CD4-positive, alpha-beta T cell treated with Interleukin-12 subunit alpha and Interleukin-12 subunit beta, for 1 hour (primary cell): ENCODE measurements at places on chromosomes 1 and 21.

DNA sequence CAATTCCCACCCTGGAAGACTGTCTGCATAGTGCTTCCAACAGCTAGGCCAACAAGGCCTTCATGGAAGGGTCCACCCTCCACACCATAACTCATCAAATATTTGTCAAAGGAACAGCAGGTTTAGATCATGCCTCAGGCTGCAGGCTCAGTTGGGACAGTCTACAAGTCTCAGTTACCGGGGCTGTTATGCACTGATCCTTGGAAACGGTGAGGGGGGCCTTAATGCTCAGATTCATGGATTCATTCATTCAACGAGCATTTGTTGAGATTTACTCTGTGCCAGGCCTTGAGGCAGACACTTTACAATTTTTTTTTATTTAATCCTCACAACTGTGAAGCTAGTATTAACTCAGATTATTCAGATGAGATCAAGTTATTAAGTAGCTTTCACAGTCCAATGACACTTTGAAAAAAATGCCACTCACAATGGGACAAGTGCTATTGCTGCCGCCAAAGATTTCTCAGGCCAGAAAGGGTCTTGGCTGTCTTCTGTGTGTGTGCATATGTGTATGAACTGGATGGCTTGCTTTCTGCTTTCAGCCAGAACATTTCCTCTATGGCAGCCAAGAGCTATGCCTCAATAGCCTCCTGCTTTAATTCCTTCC lies 8.9 kb upstream of the C1orf216 start:
- no peak for DNase-seq

DNA sequence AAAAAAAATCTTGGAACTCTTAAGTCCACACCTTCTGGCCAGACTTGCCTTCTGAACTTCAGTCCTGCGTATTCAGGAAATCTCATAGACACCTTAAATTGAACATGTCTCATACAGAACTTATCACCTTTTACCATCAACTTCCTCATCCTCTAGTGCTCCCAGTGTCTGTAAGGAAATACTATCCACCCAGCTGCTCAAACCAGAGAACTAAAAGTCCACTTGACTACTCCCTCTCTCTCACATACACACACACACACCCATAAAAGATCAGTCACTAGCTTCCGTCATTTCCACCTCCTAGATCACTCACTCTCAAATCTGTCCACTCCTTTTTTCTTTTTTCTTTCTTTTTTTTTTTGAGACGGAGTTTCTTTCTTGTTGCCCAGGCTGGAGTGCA lies 10.9 kb upstream of the CAP1 start:
- DNase-seq, result no peak

DNA sequence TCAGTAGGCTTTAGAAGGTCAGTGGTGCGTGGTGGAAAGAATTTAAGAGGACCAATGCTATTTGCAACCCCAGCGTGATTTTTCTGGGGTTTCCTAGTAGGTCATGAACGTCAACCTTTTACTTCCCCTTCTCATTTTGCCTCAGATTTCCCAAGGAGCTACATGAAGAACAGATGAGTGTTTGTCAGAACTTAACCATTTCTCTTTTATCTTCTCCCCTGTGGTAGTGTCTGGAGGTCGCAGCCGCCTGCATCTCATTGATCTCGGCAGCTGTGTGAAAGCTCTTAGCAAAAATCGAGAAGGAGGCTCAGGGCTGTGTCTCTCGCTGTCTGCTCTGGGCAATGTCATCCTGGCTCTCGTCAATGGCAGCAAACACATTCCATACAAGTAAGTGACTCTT lies 491.1 kb downstream of the KIF26B start:
- DNase-seq, result no peak

DNA sequence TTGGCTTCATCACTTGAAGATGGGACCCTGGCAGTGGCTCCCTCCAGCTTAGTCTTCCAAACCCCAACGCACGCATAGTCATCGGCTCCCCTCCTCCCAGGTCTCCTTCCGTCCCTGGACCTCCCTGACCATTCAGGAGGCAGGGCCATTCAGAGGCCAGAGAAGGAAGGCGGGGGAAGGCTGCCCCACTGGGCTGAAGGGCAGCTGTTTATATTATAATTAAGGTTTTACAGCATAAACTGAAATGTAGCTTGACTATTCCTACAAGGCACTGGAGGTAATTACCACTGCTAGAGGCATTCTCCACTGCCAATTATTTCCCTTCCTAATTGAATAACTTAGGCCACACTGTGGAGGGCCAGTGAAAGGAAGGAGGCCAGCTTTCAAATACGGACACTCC lies 170.6 kb upstream of the PROX1 start:
- no peak for DNase-seq

DNA sequence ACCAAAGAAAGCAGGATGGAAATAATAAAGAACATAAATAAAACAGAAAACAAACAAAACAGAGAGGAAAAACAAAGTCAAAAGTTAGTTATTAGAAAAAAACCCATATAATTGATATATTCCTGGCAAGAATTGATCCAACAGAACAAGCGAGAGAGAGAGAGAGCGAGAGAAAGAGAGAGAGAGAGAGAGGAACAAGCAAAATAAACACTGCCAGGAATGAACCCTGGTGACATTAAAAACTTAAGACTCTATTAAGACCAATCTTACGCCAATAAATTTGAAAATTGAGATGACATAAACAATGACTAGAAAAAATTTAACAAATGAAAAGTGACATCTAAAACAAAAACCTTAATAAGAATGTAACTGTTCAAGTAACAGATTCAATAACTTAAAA lies 64.1 kb downstream of the COP1 start:
- DNase-seq, result no peak

- peak; percentile 9 for DNase-seq
These were observed at the start of gene PODN for GRCh38 chr1:53061859-53062707. Gene PODN, plus strand, starts transcription at chr1:53062213. Its CDS starts 7,643 bp downstream, at chr1:53069856.

DNA sequence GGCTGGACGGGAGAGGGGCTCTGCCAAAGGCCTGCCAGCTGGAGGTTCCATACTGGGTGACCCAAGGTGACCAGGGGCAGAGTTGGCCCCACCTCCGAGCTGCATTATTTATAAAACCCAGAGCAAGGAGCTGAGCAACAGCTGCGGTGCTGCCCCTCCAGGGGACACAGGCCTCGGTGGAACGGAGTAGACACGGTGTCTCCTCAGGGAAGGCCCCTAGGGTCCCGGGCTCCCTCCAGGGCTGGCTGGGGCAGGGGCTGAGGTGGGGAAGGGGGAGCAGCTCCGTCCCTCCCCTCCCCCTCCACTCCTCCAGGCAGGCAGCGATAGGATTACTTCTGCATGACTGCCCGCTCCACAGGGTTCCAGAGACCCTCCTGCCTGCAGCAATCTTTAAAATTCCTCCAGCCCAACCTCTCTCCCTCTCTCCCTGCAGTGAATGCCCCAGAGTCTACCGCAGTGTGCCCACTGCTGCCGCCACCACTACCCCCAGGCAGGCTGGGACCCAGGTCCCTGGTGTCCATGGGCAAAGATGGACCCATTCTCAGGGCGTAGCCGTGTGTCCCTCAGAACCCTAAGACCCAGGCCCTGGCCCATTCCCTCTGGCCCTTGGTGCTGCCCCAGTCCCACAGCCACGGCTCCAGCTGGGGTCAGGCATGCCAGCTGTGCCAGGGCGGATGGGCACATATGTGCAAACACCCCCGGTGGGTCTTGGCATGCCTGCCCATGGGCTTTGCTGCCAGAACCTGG lies 10.8 kb downstream of the AHDC1 start:
- DNase-seq, result no peak

DNA sequence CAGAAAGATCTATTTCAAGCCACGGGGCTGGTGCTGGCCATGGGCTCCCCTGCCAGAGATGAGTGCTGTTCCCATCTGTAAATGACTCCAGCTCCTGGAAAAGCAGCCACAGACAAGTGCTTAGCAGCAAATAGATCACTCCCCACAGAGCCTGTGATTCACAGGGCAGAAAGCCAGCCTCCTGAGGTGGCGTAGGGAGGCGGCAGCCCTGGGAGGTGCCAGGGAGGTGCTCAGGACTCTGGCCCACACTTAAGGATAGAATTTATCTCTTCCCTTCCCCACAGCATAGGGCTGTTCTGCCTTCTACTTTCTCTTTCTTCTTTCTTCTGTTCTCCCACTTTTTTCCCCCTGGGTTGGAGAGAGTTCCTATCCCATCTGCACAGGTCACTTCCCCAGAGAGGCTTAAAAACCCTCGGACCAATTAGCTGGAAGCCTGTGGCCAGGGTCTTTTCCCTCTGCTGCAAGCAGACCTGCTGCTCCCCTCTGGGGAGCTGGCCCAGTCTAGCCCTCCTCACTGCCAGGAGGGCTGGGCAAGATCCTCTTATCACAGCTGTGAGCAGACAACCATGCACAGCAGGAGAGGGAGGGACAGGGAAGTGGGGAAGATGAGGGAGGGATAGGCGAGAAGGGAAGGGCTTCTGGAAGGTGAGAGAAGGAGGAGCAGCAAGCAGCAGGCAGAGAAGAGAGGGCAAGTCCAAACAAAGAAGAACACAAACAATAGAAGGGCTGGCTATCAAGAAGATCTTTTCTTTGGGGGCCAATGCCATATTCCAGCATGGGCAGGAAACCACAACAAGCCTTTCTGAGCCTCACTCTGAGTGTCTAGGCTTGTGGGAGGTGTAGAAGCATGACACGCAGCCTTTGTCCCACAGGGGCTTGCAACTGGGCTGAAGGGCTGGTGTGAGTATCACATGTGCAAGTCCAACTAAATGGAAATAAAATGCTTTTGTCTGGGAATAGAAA lies 41.0 kb downstream of the KCND3 start:
- no peak for DNase-seq

- DNase-seq, result no peak
These were observed 31.7 kb upstream of the RC3H1 start for GRCh38 chr1:174053826-174054225.

GRCh38 chr1:217138173-217138765 lies 415.0 kb upstream of the ESRRG start:
- no peak for DNase-seq

DNA sequence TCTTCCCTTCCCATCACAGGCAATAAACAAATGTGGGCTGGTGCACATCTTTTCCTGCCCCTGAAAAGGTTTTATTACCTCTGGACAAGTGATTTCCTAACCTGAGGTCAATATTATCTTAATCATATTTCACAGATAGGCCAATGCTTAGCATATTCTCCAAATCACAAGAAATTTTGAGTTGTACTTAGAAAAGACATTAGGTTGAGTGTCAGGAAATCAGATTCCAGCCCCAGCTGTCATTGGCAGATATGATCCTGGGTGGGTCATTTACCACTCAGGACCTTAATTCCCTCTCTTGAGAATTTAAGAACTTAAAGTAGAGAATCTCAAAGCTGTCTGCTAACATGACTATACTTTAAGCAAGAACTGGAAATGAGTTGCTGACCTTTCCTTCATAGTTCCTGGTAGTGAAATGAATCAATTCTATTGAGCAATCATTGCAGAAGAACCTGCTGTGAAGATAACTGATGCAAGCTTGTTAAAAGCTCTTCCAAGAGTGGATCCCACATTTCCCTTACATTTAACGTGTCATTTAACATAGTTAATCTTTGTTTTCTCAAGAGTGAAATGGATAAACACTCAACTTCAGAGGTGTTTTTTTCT lies 46.4 kb upstream of the CR2 start:
- DNase-seq, result no peak

- DNase-seq, result peak; percentile 47
These were observed 38.4 kb downstream of the TAS1R2 start for GRCh38 chr1:18820791-18821641.

DNA sequence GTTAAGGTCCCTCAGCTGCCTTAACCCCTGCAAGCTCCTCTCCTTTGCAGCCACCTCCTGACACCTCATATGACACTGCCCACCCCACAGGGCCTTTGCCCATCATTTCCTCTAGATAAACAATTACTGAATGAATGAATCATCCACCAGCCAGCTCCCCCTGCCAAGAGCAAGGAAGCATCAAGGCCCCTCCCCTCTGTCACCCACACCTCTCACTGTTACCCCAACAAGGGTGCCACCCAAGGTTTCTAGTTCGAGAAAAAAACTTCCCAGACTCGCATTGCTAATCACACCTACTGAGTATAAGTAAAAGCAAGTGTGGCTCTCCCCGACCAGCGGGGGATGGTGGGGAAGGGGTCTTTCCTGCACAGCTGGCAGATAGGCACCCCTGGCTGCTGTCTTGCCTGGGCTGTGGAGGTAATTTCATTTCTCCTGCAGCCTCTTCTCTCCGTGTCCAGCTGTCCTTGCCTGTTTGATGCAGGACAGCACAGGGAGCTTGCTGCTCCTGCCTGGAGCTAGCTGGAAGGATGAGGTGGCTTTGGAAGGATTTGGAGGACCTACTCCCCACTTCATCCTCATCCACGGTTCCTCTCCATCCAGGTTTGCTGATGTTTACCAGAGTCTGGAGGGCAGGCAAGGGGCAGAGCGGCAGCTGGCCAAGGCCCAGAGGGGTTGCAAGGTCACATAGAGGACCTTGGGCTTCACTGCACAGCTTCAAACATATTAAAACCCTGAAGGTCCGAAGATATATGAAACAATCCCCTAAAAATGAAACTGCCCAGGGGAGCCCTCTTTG lies 33.1 kb upstream of the LBR start:
- DNase-seq, result peak; percentile 77

- no peak for DNase-seq
These were observed 3.5 kb upstream of the PLXNA2 start for GRCh38 chr1:208247696-208248095.

- DNase-seq, result no peak
These were observed 599.0 kb upstream of the ADGRL2 start for GRCh38 chr1:81201779-81202178.

DNA sequence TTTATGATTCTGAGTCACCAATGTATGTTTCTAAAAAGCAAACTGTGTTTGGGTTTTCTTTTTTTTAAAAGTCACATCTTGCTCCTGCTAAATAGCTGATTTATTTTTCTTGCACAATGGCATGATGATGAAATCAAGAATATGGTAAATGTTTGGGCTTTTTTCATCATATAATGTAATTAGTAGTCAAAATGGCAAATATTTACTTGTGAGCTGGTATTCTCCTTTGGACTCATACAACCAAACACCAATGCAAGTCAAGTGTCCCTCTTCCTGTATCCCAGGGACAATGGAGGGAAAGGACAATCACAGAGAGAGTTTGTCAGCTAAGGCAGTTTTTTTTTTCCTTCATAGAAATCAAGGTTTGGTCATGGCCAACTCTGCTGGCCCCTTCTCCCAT lies 94.6 kb upstream of the RALGPS2 start:
- no peak for DNase-seq

DNA sequence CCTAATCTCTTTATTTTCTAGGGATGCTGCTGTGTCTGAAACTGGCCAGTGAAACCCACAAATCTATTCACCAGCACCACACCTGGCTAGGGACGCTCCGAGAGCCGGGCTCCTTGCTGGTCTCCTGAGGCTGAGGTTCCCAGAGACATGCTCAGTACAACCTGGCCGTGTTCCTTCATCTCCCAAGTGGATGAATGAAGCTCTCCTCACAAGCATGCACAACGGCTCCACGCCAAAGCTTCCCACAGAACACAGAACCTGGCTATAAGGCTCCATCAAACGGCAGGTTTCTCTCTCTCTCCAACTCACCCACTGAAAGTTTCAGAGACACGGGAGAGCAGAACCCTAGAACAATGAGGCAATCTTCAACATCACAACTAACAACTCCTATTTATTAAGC lies 82.3 kb downstream of the TIAM1 start:
- DNase-seq, result no peak

DNA sequence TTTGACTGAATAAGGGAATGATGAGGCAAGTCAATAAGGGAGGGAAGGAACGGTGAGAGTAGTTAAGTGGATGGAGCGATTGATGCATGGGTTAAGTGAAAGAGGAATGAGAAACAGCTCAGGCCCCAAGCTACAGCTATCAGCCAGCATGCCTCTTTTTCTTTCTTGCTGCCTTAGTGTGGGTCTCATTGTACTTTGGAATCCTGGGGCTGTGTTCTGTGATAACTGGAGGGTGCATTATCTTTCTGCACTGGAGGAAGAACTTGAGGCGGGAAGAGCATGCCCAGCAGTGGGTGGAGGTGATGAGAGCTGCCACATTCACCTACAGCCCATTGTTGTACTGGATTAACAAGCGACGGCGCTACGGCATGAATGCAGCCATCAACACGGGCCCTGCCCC lies 1.0 kb downstream of the TEX38 start:
- no peak for DNase-seq
